Activated CD4-positive, alpha-beta T cell treated with anti-CD3 and anti-CD28 coated beads, Interleukin-2, Interleukin-6, amounts not matched to agents 100 ng/mL and 50 ng/mL, durations not matched to agents 16 hours and 8 hours (primary cell): ENCODE measurements at places on chromosomes 3 and 15.

GRCh38 chr3:21747376-21747775, 3.6 kb downstream of the ZNF385D start:
- no peak for DNase-seq

GRCh38 chr3:172905451-172905850, 154.9 kb downstream of the ECT2 start:
- DNase-seq = no peak

DNA sequence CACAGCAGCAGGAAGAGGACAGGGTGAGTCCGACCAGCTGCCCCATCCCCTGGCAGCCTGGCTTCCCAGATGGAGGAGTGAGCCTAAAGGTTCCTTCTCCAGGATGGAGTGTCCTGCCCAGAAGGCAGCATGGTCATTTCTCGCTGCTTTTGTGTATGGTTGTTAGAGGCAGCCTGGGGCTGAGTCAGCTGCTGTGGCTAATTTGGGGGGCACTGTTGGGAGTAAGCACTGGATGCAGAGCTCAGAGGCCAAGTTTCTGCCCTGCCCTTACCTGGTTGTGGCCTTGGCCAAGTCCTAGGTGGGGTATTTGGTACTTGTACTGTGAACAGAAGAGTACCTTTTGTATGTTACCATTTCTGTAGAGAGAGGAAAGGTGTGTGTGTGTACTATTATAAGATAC, 78.6 kb downstream of the ADAMTS7 start:
- no peak for DNase-seq

DNA sequence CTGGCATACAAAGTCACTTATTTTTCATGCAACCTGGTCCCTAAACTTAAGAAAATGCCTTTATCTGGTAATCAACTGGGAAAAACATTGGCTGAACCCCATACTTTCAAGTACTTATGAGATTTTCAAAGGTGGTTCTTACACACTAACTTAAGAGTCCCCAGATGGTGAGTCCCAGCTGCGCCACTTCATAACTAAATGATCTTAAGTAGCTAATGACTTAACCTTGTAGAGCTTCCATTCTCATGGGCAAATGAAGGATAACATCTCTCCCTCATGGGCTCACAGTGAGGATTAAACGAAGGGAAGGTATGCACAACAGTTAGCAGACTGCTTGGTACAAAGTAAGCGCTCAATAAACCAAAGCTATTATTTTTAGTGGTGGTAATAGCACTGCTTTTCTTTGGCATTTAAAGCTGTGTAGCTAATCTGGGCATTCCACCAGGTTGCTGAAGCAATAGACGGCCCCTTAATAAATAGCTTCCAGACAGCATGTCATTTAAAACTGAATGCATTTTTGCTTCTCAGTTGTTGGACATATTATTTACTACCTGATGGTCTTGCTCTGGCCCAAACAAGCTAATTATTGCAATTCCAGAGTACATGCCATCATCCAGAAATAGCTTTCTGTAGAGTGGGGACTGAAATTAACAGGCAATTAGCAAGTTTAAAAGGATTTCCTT, 55.4 kb downstream of the LIPC start:
- no peak for DNase-seq

DNA sequence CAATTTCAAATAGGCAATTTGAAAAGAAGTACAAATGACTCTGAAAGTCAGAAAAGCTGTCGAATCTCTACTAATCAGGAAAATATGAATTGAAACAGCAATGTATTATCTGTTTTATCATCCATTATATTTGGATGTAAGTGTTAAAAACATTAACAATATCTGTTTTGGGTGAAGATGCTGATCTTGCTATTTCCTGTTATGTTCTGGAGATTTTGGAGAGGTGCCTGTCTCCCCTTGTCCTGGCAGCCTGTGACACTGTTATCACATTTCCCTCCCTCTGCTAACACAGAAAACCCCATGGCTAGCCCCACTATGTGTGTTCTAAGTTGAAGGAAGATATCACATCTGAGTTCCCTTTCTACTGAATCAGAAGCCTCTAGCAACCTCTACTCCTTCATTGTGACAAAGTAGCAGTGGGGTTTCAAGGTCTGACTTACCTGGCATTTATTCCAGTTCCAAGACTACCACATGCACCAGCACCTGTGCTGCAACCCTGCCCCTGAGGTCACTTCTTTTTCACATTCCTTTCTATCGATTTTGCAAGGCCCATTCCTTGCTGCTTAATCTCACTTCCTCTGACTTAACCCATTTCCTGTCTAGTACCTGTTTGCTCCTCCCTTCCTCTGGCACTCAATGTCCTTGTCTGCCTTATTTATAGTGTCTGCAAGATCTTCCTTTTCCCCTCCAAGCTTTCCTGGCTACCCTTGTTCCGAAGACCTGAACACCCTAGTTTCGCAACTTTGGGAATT, 95.5 kb upstream of the COL8A1 start:
- DNase-seq = no peak

DNA sequence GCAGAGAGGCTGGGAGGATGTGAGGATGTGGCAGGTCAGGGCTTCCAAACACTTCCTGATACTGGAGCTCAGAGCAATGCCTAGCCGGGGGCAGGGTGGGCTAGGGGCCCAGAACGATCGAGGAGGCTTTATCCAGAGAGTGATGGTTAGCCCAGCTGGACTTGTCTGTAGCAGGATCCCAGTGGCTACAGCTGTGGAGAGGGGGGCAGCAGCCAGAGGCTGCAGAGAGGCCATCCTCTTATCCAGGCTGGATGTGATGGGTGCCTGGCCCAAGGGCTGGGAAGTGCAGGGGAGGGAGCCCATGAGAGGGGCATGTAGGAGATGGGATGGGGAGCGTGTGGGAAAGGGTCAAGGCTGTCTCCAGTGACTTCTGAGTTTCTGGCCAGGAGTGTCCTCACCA, 4.6 kb downstream of the PARP3 start:
- no peak for DNase-seq

DNA sequence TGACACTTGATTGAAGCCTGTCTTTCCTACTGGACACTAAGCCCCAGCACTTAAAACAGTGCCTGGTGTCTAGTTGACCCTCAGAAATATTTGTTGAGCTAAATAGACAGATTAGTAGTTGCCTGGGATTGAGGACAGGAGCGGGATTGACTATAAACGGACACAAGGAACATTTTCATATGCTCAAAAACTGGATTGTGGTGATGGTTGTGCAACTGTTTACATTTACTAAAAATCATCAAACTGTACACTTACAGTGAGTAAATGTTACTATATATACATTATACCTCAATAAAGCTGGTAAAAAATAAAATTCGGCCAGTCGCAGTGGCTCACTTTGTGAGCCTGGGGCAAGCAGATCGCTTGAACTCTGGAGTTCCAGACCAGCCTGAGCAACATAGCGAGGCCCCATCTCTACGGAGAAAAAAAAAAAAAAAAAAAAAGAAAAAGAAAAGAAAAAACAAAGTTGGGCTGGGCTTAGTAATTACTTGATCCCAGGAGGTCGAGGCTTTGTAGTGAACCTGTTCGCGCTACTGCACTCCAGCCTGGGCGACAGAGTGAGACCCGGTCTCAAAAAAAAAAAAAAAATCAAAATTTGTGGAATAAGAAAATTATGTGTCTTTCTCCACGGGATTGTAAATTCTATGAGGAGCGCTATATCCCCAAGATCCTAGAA, 632 bp upstream of the IDH3A start:
- DNase-seq = no peak

DNA sequence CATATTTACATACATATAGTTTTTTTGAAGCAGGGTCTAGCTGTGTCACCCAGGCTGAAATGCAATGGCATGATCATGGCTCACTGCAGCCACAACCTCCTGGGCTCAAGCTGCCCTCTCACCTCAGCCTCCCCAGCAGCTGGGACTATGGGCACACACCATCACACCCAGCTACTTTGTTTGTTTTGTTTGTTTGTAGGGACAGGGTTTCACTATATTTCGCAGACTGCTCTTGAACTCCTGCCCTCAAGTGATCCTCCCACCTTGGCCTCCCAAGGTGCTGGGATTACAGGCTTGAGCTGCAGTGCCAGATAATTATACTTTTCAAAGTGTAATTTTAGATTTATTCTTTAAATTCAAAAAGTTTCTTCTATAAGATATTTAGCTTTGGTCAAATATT, 10.2 kb downstream of the GTF2A2 start:
- no peak for DNase-seq

DNA sequence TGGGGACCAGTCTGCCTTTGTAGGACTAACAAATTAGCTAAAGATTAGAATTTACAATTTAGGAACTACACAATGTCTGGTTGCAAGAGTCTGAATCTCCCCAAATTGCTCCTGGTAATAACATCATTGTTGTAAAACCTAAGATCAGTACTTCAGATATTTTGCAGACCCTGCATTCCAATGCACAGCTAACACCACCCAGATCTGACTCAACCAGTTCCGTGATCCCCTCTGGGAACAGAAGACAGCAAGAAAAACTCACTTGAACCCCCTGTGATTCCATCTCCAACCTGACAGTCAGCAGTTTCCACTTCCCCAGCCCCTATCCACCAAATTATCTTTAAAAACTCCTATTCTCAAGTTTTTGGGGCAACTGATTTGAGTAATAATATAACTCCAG, 201.9 kb upstream of the ARPP21 start:
- no peak for DNase-seq

GRCh38 chr3:24336101-24336500, 158.5 kb downstream of the THRB start:
- DNase-seq = no peak

DNA sequence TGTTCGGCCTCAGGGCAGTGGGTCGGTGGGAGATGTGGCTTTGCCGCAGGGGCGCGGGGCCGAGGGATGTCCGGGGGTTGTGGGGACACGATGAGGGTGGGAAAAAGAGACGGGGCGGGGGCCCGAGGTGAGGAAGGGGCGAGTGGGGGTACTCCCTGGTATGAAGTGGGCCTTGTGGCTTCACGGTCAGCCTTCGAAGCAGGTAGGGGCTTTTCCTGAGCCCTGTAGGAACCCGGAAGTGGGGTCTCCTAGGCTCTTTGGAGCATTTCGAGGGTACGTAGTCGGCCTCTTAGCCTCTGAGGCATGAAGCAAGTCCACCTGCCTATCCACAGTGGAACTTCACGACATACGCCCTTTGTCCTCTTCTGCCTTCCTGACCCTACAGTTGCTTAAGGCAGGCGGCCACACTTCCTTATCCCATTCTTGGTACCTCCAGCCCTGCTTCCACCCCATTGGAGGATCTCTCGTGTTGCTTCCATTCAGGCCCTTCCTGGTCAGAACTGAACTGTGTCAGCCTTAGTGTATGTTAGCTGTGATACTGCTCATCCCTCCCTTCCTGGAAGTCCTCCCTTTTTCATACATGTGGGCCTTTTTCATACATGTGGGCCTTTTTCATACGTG, 389 bp downstream of the ARPC4 start:
- DNase-seq = peak; percentile 52

GRCh38 chr3:10815487-10815886, 541 bp upstream of the SLC6A11 start:
- no peak for DNase-seq

- peak; percentile 14 for DNase-seq
These were observed 32.5 kb upstream of the ZNF445 start for GRCh38 chr3:44510000-44510368.

DNA sequence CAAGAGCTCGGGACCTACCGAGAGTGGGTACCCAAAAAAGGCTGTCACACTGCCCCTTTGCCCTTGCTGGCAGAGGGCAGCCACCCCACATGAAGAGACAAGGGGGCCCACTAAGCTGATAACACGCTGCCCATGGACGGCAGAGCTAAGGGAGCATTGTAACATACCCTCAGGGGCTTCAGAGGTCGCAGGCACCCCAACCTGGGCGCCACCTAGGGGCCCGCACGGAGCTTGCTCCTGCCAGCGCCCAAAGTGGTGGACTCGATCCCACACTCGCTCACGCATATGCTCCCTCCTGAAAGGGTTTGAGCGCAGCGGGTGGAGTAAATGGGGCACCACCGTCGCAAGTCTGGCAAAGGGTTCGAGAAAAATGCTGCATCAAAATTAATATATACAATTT, 975.4 kb downstream of the ZPLD1 start:
- DNase-seq = no peak

GRCh38 chr3:104388619-104389018, 978.1 kb upstream of the ALCAM start:
- DNase-seq = no peak

DNA sequence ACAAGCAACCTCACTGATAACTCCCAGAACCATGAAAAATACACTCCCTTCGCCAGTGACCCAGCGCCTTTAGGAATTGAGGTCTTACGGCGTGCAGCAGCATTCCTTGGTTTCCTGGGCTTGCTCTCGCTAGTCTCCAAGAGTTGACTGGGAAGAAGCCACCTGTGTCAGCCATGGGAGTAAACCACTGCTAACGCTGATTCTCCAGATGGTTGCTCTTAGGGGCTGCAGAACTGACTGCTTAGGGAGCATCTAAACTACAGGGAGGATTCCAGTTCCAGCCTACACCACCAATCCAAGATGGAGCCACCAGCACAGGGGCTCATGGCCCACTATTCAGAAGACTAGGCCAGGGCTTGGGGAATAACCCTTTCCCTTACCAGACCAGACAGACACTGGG, 2.4 kb downstream of the RBPMS2 start:
- no peak for DNase-seq

DNA sequence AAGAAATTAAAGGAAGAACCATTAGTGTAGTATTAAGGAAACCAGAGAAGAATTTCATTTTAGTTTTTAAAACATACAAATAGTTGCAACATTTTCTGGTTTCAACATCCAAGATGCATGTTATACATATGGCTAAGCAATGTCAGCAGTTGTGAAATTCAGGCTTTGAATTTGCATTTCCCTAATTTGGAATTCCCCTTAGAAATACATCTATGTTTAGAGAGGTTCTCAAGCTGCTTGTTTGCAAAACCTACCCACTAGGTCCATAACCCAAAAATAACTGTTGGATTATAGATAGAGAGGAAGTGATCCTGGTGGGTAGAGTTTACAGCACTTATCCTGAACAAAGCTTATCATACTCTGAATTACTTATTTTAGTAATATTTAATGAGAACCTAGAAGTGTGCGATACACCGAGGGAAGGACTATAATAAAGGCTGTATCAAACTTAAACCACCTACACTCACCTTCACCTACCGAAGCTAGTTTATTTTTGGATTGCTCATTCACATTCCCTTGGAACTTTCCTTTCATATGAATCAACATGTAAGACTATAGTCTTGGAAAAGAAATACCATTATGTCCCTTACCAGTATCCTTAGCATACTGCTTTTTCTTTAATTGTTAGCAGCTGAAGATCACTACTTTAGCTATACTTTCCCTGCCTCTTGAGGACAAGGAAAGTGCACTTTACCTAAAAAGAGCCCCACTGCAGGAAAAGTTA, 60.6 kb downstream of the CHAC1 start:
- no peak for DNase-seq

- no peak for DNase-seq
These were observed 42.0 kb upstream of the CRBN start for GRCh38 chr3:3221528-3221927.

- DNase-seq = no peak
These were observed 35.6 kb downstream of the SNAPC5 start for GRCh38 chr15:66461917-66462316.

- no peak for DNase-seq
These were observed 42.9 kb downstream of the UACA start for GRCh38 chr15:70720228-70721016.

GRCh38 chr3:48410205-48411040, 19.5 kb downstream of the PLXNB1 start:
- DNase-seq = no peak
